ENCODE measurements at places on chromosomes 12 and 14. TPM values are rescaled to one million over a fixed set of nuclear protein-coding genes. Genes with fewer than 3 reads are reported as not detected.

DNA sequence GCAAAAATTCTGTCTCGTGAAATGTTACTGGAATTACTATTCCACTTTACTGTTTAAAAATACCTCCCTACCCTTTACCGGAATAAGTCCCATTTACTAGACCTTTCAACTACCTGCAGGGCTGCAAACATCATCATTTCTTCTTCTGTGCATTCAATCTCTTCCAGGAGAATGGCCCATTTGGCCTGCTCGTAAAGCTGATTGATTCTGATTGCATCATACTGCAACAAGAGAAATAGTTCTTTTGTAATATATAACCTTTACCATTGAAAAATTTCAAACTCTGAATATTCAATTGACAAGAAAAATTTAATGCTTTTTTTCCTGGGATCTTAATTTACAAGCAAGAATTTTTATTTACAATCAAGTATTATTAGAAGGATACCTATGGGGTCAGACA, 72.4 kb downstream of the FERMT2 start:
- no peak for DNase-seq
- H3K4me3 ChIP-seq, result no peak overlapping the region
- no peaks in the 10 kb centered on the region for H3K27me3 ChIP-seq
- peaks cover 64% of the 10 kb centered on the region for H3K4me1 ChIP-seq

- H3K27me3 ChIP-seq, result no peaks in the 10 kb centered on the region
- H3K36me3 ChIP-seq, result no peaks in the 10 kb centered on the region
- H3K4me1 ChIP-seq, result no peaks in the 10 kb centered on the region
- no peak for DNase-seq
- H3K27ac ChIP-seq, result no peak overlapping the region
- H3K4me3 ChIP-seq, result peak overlapping the region; percentile 64
Observed at GRCh38 chr14:69593018-69593677, 18.2 kb upstream of the SUSD6 start.

HOXC12 gene
- total RNA-seq, result not detected

MORN3 gene
- total RNA-seq, result 0.78 TPM

DNA sequence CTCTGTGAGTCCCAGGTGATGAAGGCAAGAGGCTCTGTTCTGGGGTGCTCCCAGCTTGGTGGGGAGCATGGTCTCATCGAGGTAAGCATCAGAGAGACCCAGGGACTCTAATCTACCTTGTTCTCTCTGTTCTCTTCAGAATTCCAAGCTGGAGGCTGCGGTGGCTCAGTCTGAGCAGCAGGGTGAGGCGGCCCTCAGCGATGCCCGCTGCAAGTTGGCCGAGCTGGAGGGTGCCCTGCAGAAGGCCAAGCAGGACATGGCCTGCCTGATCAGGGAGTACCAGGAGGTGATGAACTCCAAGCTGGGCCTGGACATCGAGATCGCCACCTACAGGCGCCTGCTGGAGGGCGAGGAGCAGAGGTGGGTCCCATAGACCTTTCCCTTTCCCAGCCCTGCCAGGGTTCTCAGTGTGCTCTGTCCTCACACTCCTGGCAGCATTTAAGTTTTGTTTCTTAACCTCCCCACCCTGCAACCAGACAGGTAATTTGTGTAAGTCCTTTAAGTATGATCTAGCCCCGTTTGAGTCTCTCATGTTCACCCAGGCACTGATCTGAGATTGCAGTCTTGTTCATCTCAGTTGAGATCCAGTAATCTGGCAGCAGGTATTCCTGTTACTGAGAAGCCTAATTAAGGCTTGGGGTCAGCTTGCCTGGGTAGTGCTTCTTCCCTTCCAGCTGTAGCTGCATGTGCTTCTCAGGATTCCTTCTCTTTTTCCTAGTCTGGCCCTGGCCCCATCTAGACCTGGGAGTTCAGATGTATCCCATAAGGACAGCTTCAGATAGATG, 14.8 kb upstream of the KRT81 start:
- no peak overlapping the region for H3K27ac ChIP-seq
- no peaks in the 10 kb centered on the region for H3K27me3 ChIP-seq
- no peak overlapping the region for H3K4me3 ChIP-seq
- no peak for DNase-seq
- peaks cover 4% of the 10 kb centered on the region for H3K4me1 ChIP-seq

LRFN5 gene
- 0.41 TPM for total RNA-seq

- no peak overlapping the region for H3K27ac ChIP-seq
- no peaks in the 10 kb centered on the region for H3K36me3 ChIP-seq
- H3K27me3 ChIP-seq, result no peaks in the 10 kb centered on the region
- no peak for DNase-seq
- H3K4me1 ChIP-seq, result peaks cover 47% of the 10 kb centered on the region
Observed at GRCh38 chr12:53738406-53739213, 11.4 kb upstream of the CALCOCO1 start.

DNA sequence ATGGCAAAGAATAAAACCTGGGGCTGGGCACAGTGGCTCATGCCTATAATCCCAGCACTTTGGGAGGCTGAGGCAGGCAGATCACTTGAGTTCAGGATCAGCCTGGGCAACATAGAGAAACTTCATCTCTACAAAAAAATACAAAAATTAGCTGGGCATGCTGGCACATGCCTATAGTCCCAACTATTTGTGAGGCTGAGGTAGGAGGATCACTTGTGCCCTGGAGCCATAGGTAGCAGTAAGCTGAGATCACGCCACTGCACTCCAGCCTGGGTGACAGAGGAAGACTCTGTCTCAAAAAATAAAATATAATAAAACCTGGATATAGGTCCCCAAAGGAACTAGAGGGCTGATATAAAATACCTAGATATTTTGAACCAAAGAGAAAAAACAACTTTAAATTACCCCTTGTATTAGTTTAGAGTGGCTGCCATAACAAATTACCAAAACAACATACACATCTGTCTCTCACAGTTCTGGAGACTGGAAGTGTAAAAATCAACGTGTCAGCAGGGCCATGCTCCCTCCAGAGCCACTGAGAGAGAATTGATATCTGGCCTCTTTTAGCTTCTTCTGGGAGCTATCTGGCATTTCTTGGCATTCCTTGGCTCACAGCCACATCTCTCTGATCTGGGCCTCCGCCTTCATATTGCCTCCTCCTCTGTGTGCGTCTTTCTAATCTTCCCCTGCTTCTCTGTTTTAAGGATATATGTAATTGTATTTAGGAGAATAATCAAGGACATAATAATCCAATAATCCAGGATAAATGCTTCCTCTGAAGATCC, 47.9 kb upstream of the ATF7IP start:
- no peaks in the 10 kb centered on the region for H3K27me3 ChIP-seq
- no peak overlapping the region for H3K4me3 ChIP-seq
- no peak overlapping the region for H3K27ac ChIP-seq
- no peaks in the 10 kb centered on the region for H3K36me3 ChIP-seq

PLBD1 gene
- 12.8 TPM for total RNA-seq

NACA gene
- total RNA-seq, result 657 TPM

GPRC5D gene
- total RNA-seq, result not detected

- H3K4me3 ChIP-seq, result no peak overlapping the region
- no peak for DNase-seq
- no peaks in the 10 kb centered on the region for H3K4me1 ChIP-seq
- peak overlapping the region; percentile 25 for H3K27ac ChIP-seq
Observed at GRCh38 chr12:48758737-48759136, 30.2 kb downstream of the ADCY6 start.

DNA sequence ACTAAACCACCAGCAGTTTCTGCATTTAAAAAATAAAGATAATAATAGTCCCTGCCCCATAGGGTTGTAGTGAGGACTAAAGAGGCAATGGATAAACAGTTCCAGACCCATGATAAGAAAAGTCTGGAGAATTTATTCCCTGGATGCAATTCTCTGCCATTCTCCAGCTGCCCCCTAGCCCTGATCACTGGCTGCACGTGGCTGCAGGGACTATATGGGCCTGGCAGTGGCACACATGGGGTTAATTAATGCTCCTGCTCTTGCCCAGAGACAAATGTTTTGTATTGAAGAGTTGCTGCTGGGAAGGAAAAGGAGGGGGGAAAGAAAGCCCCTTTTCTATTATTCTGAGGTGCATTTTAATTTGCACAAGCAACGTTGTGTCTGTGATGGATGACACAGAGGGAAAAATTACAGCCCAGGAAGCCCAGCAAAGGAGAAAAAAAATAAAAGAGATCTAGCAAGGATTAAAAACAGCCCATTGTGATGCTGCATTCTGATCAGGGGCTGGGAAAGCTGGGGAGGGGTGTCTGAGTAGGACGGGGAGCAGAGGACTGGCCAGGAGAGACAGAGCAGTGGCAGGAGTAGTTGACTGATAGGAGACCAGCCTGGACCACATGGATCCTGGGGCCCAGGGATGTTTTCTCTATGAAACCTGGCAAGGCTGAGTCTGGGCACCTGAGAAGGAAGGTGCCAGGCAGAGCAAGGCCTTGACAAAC, 149.3 kb downstream of the ESRRB start:
- H3K27me3 ChIP-seq, result no peaks in the 10 kb centered on the region
- no peak for DNase-seq
- H3K27ac ChIP-seq, result no peak overlapping the region
- no peaks in the 10 kb centered on the region for H3K4me1 ChIP-seq
- H3K4me3 ChIP-seq, result no peak overlapping the region

DNA sequence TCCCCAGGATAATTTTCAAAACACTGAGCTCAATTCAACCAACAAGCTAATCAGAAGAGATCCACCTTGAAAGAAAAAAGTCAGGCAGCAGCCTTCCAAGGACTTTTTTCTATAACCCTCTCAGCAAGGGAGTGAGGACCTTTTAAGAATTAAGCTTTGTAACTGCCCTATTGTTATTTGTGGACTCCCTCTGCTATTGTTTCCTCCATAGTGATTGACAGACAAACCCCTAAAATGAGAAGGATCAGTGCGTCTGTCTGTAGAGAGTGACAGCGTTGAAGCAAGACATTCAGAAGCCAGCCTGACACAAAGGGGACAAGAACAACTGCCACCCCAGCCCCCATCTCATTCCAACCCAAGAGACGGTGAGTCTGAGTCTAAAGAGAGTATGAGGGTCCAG, 30.3 kb upstream of the BTG1 start:
- no peaks in the 10 kb centered on the region for H3K4me1 ChIP-seq
- H3K36me3 ChIP-seq, result no peaks in the 10 kb centered on the region
- no peak for DNase-seq
- no peak overlapping the region for H3K27ac ChIP-seq
- no peak overlapping the region for H3K4me3 ChIP-seq

KRT75 gene
- total RNA-seq, result not detected

GALNT6 gene
- total RNA-seq, result 11.5 TPM

- H3K4me1 ChIP-seq, result peaks cover 18% of the 10 kb centered on the region
- no peak for DNase-seq
- H3K4me3 ChIP-seq, result no peak overlapping the region
- no peaks in the 10 kb centered on the region for H3K27me3 ChIP-seq
- no peak overlapping the region for H3K27ac ChIP-seq
Observed at GRCh38 chr12:79778802-79779448, 88.2 kb upstream of the PAWR start.

- H3K27ac ChIP-seq, result no peak overlapping the region
- DNase-seq, result no peak
- no peaks in the 10 kb centered on the region for H3K4me1 ChIP-seq
Observed at GRCh38 chr14:101288436-101289229, 272.7 kb upstream of the DIO3 start.

DNA sequence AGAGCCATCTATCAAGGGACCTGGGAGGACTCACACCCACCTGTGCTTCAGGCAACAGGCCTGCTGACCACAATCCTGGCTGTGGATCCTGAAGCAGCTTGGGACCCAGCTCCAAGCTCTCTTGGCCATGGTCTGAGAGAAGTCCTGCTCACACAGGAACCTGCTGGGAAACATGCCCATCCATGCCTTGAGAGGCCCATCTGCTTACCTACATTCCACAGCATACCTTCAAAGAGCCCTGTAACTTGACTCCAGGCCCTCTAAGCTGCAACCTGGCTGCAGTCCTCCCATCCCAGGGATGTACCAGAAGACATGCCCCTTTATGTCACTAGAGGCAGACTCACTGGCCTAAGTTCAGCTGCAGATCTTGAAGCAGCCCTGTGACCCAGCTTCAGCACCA, 61.7 kb upstream of the AMIGO2 start:
- H3K27me3 ChIP-seq, result no peaks in the 10 kb centered on the region
- H3K36me3 ChIP-seq, result no peaks in the 10 kb centered on the region
- no peak overlapping the region for H3K4me3 ChIP-seq
- H3K27ac ChIP-seq, result no peak overlapping the region

DNA sequence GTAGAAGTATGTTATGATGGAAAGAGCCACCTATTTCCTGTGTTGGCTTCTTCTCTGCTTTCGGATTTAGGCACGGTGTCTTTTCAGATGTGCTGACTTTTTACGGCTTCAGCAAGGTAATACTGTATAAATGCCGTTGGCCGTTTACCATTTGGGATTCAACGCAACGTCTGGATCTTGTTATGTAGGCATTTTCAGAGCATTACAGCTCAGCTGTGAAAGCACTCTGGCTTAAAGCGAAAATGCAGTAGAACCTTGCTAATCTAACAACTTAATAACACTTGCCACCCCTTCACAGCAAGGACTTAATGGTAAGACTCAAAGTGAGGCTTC, 229.9 kb downstream of the EFCAB11 start:
- DNase-seq, result no peak
- H3K4me3 ChIP-seq, result peak overlapping the region; percentile 67
- peaks cover 13% of the 10 kb centered on the region for H3K4me1 ChIP-seq
- H3K27me3 ChIP-seq, result no peaks in the 10 kb centered on the region
- no peak overlapping the region for H3K27ac ChIP-seq
- no peaks in the 10 kb centered on the region for H3K36me3 ChIP-seq

IKZF4 gene
- 4.5 TPM for total RNA-seq

- no peaks in the 10 kb centered on the region for H3K4me1 ChIP-seq
- H3K27me3 ChIP-seq, result no peaks in the 10 kb centered on the region
- no peak overlapping the region for H3K27ac ChIP-seq
- H3K36me3 ChIP-seq, result no peaks in the 10 kb centered on the region
Observed at GRCh38 chr12:29333178-29333577, 47.8 kb downstream of the ERGIC2 start.

SEL1L gene
- total RNA-seq, result 57.1 TPM

DNA sequence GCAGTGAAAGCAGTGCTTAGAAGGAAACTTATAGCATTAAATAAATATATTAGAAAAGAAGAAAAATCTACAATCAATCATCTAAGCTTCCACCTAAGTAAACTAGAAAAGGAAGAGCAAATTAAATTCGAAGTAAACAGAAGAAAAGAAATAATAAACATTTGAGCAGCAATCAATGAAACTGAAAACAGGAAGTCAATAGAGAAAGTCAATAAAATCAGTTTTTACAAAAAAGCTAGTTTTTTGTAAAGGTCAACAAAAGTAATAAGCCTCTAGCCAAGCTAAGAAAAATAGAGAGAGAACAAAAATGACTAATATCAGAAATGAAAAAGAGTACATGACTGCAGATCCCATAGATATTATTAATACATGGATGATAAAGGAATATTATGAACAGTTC, 34.2 kb upstream of the KTN1 start:
- no peaks in the 10 kb centered on the region for H3K27me3 ChIP-seq
- DNase-seq, result no peak
- no peak overlapping the region for H3K4me3 ChIP-seq
- H3K4me1 ChIP-seq, result no peaks in the 10 kb centered on the region
- no peak overlapping the region for H3K27ac ChIP-seq
